ENCODE measurements at places on chromosomes 6 and 20.

DNA sequence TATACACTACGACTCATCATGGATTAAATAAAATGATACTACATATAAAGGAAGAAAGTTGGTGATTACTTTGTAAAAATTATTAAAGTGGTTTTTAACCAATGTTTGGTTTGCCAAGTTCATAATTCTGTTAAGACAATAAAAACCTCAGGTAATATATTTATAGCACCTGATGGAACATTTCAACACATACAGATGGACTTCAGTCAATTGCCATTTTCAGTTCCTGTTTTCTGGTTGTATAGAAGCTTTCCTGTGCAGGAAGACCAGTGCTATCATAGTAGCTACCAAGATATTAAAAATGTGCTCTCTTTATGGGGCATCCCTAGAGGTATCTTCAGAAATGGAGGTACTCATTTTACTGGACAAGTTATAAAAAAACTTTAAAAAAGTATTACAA is 1686.4 kb downstream of the GRIK2 start:
- DNase-seq, result no peak

GRCh38 chr6:108039681-108040080 is 34.9 kb downstream of the OSTM1 start:
- DNase-seq, result no peak

DNA sequence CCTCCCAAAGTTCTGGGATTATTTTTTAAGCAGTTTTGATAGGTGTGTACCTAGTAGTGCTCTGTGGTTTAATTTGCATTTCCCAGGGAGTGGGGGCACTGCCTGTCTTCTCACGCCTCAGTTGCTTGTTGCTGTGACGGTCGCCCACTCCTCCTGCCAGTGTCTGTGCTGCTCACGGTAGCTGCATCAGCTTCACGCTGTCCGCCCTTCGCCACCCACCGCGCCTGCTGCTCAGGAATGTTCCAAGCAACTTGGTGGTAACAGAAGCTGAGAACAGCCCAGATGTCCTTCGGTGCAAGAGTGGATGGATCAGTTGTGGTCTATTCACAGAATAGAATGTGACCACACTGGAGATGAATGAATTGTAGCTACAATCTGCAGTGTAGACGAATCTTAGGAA is 22.9 kb downstream of the DNAJC5 start:
- DNase-seq, result no peak

- DNase-seq, result no peak
Observed at GRCh38 chr6:14729129-14729871, 516.6 kb upstream of the JARID2 start.

DNA sequence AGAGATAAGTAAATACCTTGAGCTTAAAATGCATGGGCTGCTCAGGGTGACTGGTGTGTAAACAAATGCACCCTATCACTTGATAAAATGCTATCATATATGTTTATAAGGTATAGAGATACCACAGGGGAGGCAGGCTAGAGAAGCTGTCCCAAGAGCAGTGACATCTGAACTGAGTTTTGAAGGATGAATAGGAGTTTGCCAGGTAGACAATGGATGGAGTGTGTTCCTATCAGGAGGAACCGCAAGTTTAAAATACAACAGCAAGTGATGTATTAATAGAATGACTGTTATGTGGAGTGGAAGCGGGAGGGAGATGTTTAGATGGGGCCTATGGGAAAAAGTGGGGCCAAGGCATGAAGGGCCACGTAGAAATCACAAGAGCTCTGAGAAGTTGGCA is 38.7 kb upstream of the CHMP4B start:
- no peak for DNase-seq

Data from cardiac muscle cell (in vitro differentiated cells and primary cell).